ENCODE measurements at places on chromosomes 1 and 21.
A peak's percentile ranks its signal among the peaks of the same experiment; 100 is the strongest.

DNA sequence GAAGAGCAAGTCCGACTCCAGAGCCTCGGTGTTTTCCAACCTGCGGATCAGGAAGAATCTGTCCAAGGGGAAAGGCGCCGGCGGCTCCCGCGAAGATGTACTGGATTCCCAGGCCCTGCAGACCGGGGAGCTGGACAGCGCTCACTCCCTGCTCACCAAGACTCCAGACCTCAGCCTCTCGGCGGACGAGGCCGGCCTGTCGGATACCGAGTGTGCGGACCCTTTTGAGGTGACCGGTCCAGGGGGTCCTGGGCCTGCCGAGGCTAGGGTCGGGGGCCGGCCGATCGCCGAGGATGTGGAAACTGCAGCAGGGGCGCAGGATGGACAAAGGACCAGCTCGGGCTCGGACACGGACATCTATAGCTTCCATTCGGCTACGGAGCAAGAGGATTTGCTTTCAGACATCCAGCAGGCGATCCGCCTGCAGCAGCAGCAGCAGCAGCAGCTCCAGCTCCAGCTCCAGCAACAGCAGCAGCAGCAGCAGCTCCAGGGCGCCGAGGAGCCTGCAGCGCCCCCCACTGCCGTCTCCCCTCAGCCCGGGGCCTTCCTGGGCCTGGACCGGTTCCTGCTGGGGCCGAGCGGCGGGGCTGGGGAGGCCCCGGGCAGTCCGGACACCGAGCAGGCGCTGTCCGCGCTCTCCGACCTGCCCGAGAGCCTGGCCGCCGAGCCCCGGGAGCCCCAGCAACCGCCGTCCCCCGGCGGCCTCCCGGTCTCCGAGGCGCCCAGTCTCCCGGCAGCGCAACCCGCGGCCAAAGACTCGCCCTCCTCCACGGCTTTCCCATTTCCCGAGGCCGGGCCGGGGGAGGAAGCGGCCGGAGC lies 827 bp downstream of the FMN2 start:
- DNase-seq, result peak; percentile 57

DNA sequence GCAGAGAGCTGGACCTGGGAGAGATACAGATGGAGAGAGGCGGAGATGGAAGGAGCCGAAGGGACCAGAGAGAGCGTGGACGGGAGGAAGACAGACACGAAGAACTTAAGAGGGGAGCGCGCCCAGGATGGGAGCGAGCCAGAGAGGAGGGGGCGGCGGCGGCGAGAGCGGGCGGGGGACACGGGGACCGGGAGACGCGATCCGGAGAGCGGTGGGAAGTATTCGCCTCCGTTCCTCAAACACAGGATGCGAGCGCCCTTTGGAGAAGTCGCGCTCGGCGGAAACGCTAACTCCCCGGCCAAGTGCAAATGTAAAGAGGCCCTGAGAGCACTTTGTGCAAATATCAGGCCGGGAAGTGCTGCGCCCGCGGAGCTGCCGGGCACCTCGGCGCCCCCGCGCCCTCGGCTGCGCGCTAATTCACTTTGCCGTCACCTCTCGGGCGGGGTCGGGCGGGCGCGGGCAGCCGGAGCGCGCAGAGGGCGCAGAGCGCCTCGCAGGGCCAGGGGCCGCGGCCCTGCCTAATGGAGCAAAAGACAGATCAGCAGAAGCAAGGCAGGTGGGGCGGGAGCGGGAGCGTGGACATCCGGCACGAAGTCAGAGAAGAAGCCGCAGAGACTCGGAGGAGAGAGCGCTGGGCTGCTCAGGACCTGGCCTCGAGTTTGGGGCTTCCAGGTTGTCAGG lies 281.2 kb downstream of the RRAGC start:
- no peak for DNase-seq

- no peak for DNase-seq
These were observed 59.6 kb downstream of the VPS26C start for GRCh38 chr21:37207441-37208009.

GRCh38 chr1:236167578-236167977 lies 25.2 kb downstream of the GPR137B start:
- no peak for DNase-seq

DNA sequence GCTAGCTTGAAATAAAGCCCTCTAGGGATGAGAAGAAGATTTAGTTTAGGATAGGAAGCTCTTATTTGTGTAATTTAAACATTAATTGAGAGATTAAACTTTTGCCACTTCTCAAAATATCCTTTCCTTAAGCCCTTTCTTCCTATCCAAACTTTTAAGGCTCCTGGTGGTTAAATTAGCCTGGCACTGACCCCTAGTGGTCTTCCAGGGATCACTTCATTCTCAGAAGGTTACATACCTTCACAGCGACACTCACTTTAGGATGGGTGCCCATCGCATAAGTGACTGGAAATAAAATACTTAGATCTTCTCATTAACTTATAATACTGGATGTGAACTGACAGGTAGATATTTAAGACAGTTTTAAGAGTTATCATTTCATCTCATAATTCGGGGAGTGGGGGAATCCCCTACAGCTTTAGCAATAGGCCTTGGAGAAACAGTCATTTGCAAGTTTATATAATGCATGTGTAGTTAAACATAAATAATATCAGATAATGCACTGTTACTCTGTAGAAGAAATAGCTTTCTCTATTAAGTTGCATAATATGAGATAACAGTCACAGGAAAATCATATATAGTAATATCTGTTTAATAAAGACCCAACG lies 7.4 kb downstream of the LHX9 start:
- no peak for DNase-seq

GRCh38 chr1:237124856-237125462 lies 83.0 kb downstream of the RYR2 start:
- DNase-seq, result no peak

- DNase-seq, result no peak
These were observed 527 bp downstream of the MACO1 start for GRCh38 chr1:25430967-25431881.

DNA sequence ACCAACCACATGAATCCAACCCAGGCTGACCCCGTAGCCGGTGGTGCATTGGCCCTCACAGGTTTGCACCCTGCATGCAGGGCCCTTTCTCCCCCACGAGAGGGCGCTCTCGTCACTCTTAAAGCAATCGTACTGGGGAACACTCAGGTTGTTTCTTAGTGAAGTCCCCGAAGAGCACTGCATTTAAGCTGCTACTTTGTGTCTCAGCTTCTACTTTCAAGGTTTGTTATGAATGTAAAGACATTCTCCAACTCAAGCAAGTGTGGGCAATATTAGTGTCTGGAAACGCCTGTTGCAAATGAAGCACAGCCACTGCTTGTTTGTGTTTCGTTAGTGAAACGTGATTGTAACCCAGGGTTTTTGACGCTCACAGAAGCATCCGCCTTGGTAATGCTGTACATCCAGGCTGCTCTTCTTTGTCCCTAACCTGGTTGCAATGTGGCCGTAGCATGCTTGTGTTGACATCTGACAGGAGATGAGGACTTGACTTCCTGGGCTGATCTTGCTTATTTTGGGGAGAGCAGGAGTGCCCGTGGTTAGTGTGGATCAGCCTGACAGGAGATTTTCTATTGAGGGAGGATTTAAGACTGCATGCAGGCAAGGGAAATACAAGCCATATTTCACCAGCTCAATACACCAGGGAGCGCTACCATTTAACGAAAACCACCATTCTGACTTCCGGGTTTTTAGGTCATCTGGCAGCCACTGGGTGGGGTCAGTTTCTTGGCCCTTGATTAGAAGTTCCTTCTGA lies 79.8 kb downstream of the ST6GALNAC3 start:
- DNase-seq, result peak; percentile 55

Measured in brain microvascular endothelial cell (primary cell).